Neural crest cell (in vitro differentiated cells): ENCODE measurements at places on chromosomes 12 and 14. TPM values are rescaled to one million over a fixed set of nuclear protein-coding genes. Genes with fewer than 3 reads are reported as not detected.

DNA sequence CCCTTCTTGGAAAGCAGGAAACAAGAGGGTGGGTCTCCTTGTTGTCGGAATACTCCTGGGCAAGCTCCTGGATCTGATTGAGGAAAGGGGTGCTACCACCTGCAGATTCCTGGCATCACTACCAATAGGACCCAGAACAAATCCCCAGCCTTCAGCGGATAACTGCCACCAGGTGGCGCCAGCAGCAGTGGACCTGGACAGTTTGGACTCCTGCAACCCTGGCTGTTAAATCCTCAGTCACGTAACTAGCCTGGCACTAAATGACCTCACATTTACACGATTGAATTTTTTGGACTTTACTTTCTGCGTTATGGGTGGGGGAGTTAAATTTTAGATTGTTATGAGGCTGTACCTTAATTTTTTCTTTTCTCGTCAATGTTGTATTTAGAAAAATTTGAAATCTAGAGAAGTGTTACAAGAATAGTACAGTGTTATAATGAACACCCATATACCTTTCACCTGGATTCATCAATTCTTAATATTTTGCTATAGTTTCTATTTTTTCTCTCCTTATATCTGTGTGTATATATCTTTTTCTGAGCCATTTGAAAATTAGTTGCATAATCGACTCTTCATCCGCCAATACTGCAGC is 95.6 kb downstream of the GAS2L3 start:
- DNase-seq = peak; percentile 80

DNA sequence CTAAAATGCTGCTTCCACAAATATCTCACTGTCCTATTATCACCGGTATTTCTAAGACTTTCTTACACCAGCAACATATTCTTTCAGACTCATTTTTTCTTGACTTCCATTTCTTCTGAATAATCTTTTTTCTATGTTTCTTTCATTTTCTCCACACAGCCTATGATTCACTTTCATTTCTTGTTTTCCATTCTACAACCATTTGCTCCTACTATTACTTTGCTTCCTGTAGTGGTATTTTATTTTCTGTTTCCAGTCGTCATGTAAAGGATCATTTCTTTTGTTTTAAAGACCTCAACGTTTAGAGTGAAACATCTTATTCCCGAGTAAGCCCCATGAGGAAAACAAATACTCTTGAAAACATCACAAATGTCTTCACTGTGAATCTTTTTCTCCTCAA is 182.2 kb upstream of the MDGA2 start:
- DNase-seq = no peak

Gene LRCOL1
- 0.93 and 1.7 TPM in 2 replicates for total RNA-seq

DNA sequence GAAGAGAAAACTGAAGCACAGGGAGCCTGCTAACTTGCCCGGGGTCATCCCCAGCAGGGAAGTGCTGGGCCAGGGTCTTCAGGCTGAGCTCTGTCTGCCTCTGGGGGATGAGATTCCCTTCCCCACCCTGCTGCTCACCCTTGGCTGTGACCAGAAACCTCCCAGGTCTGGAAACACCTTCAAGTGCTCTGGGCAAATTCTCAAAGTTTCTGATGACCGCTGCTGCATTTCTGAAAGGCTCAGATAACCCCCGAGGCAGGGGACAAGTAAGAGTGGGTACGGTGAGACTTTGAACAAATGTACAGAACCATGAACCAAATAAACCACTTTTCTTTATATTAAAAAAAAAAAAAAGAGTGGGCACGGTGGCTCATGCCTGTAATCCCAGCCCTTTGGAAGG is 41.3 kb downstream of the LTBP2 start:
- DNase-seq = no peak

Gene DNAJC22
- 0.32 and 0.35 TPM in 2 replicates for total RNA-seq
